ENCODE measurements at places on chromosomes 13 and 19.

DNA sequence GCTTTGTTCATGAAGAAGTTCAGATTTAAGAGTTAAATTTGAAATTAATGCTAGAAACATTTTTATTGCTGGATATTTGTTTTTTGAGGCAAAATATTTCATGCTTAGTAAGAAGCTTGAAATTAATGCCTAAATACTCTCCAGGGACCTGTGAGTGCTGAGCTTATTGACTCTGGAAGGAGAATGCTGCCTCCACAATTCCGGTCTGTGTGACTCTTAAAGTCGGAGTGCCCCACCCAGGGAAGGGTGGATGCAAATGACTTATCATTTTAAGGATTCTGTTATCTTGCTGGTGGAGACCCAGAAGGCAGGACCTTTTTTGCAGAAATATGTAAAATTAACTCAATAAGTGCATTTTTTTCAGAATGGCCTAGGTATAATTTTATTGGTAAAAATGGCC, 143.8 kb upstream of the RXFP2 start:
- no peak for DNase-seq

- DNase-seq: no peak
Observed at GRCh38 chr13:37627428-37627827, 28.9 kb upstream of the POSTN start.

- DNase-seq: no peak
Observed at GRCh38 chr13:43347877-43348276, 324.5 kb downstream of the DNAJC15 start.

GRCh38 chr13:100100115-100100879, 11.4 kb downstream of the PCCA start:
- no peak for DNase-seq

DNA sequence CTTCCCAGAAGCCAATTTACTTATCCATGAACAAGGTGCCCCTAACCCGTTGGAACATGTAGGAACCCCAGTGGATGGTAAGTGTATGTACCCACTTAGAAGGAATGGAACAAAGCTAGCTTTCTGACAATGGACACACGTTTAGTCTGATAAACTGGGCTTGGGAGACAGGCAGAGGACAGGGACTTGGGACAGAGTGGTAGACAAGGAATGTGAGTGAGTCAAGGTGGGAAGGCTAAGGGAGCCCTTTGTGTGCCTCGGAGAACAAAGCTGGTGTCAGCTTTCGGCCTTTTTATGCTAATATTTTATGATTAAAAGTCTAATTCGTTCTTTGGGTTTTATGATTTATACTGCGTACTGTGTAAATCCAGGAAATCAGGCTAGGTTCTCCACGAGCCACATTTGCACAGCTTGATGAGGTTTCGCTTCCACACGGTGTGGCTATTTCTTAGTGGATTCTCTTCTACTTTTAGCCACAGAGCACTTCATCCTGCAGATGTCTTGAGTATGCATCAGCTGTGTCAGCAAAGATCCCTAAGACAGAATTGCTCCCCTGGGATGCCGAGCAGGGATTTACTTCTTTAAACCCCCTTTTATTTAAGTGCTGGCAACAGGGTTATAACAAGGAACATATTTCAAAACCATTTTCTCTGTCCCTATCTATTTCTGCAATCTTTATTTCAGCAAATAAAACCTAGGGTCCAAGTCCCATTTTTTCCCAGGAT, 258.5 kb downstream of the DLEU7 start:
- DNase-seq: no peak

GRCh38 chr13:37741536-37741935, 128.0 kb downstream of the TRPC4 start:
- no peak for DNase-seq

DNA sequence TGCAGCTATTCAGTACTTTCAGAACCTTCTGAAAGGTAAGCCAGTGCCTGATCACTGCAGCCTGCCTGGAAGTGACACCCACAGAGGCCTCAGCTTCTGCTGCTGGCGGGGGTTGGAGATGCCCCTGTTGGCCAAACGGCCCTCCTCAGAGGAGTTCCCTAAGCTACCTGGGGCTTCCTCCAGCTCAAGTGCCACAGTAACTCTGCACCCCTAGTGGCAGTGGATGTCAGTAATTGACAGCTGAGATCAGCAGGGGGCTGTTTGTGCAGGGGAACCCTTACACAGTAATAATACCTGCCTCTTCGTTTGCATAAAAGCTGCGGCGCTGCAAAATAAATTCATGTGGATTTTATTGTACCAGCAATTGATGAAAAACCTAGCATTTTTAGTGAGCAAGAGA, 28.9 kb downstream of the TDRD12 start:
- DNase-seq: no peak

DNA sequence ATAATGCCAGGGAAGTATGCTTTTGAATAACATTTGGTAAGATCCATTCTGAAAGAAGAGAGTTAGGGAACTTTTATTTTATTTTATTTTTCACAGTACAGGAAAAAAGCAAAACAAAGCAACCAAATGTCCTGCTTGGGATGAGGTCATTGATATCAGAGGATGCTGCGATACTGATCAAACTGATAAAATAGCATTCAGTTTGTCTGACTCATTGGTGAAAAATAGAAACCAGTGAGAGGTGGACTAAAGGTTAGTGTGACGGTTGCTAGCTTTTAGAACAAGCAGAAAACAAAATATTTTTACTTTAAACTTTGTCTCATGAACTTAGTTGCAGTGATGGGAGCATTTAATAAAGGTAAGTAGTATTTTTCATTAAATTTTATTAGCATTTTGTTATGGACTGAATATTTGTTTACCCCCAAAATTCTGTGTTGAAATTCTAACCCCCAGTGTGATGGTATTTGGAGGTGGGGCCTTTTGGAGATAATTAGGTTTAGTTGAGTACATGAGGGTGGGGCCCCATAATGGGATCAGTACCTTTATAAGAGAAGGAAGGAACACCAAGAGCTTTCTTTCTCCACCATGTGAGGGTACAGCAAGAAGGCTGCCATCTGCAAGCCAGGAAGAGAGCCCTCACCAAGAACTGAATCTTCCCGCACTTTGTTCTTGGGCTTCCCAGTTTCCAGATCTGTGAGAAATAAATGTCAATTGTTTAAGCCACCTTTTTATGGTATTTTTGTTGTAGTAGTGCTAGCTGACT, 37.3 kb downstream of the ITGBL1 start:
- peak; percentile 79 for DNase-seq

GRCh38 chr13:78759704-78760103, 100.7 kb upstream of the OBI1 start:
- DNase-seq: no peak

GRCh38 chr13:60679928-60680694, 283.1 kb downstream of the TDRD3 start:
- no peak for DNase-seq

DNA sequence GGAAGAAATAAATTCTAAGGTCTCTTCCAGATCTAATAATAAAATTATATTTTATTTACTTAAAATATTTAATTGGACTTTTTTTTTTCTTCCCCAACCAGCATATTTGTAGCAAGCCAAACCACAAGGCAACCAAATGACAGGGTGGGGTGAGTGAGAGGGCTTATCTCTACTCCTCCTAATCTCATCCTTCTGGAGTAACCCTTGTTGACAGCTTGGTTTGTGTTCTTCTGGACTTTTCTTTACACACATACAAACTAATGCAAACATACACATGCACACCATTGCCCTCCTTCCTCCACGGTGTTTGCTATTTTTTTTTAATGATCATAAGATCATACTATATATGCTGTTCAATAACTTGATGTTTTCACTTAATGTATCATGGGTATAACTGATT, 383.1 kb downstream of the DLEU7 start:
- no peak for DNase-seq

GRCh38 chr19:46728693-46729339, 11.9 kb upstream of the PRKD2 start:
- no peak for DNase-seq

DNA sequence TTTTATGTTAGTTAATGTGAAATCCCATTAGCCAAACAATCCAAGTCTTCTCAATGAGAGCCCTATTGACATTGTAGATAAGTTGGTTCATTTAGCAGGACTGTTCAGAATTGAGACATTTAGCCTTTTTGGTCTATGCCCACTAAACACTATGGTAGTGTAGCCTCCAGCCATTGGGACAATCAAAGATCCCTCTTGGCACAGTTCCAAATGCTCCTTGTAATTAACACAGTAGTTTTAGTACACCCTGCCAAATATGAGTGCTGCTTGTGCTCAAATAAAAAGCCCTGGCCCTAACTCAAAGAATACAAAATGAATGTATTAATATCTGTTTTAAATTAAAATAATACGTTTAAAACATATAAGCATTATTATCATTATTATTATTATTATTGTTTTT, 15.4 kb upstream of the FAM216B start:
- DNase-seq: no peak

DNA sequence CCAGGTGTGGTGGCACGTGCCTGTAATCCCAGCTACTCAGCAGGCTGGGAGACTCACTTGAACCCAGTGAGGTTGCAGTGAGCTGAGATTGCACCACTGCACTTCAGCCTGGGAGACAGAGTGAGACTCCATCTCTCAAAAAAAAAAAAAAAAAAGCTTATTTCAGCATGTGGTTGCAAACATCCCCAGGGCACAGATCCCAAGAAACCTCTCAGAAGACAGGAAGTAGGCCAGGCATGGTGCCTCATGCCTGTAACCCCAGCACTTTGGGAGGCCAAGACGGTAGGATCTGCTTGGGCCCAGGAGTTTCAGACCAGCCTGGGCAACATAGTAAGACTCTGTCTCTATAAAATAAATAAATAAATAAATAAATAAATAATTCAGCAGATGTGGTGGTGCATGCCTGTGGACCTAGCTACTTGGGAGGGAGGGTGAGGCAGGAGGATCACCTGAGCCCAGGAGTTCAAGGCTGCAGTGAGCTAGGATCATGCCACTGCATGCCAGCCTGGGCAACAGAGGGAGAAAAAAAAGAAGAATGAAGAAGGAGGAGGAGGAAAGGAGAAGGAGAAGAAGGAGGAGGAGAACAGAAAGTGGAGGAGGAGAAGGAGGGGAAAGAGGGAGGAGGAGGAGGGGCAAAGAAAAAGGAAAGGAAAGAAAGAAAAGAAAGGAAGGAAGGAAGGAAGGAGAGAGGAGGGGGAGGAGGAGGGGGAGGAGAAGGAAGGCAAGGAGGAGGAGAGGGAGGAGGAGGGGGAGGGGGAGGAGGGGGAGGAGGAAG, 4.3 kb upstream of the LRRC8E start:
- no peak for DNase-seq

DNA sequence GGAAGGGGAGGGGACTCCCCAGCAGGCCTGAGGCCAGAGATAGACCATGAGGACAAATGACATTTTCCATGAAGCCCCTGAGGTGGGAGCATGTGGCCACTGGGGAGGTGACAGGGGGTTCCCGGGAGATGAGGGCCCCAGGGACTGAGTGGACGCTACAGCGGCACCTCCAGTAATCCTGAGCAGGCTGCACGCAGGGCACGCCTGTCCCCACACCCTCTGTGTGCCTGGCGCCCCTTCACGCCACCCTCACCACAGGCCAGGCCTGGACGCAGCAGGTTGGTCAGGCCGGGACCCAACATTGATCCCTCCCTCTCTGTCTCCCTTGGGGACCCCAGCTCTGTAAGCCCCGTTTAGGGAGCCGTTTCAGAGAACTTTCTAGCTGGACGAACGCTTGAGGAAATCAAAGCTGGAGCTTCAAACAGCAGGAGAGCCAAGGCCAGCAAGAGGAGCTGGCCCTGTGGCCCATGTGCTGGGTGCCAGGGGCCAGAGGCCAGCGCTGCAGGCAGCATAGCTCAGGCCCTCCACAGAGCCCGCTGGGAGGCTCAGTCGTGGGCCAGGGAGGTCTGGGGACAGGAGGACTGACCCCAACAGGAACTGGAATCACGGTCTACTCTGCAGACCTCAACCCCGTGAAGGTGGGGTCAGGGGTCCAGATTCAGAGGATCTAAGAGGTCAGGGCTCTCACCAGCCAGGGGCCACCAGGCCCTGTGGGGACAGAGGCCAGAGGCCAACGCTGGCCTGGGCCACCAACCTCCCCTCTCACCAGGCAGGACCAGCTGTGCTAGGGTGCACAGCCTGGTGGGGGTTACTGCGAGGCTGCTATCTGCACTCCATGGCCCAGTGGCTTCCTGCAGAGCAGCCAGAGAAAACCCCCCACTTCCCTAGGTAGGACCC, 14.6 kb downstream of the LSM4 start:
- no peak for DNase-seq

- DNase-seq: no peak
Observed at GRCh38 chr13:101903890-101904289, 451.4 kb downstream of the ITGBL1 start.
